Activated naive CD4-positive, alpha-beta T cell treated with anti-CD3 and anti-CD28 coated beads for 36 hours (primary cell): ENCODE measurements at places on chromosomes 6 and 20.

GRCh38 chr6:80098392-80098791 is 8.1 kb upstream of the BCKDHB start:
- no peaks in the 10 kb centered on the region for H3K27me3 ChIP-seq
- no peaks in the 10 kb centered on the region for H3K36me3 ChIP-seq
- H3K27ac ChIP-seq = no peak overlapping the region
- DNase-seq = no peak
- no peak overlapping the region for H3K4me3 ChIP-seq

DNA sequence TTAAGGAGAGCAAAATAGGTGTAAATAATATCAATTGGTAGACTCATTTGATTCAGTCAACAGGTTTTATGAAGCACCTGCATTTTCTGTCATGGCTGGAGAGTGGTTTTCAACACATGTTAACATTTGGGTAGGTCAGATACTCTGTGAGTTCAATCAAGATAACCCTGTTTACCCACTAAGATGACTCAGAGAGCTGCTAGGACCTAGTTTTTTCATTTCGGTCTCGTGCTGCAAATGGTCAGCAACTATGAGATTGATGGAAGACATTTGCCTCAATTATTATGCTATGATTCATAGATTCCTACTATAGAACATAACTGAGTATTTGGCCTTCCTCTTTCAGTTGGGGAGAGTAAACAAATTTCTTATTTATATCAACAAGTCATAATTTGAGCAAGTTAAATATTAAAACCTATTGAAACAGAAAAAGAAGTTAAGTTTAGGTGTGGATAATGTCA is 391.4 kb upstream of the CITED2 start:
- H3K4me1 ChIP-seq = peaks cover 9% of the 10 kb centered on the region
- no peaks in the 10 kb centered on the region for H3K36me3 ChIP-seq
- no peak for DNase-seq

- H3K27ac ChIP-seq = no peak overlapping the region
- no peaks in the 10 kb centered on the region for H3K27me3 ChIP-seq
- H3K36me3 ChIP-seq = no peaks in the 10 kb centered on the region
- no peaks in the 10 kb centered on the region for H3K4me1 ChIP-seq
- DNase-seq = no peak
Observed at GRCh38 chr20:42565235-42565995, 624.3 kb downstream of the PTPRT start.

GRCh38 chr6:35173044-35173426 is 31.9 kb upstream of the TCP11 start:
- H3K36me3 ChIP-seq = no peaks in the 10 kb centered on the region
- H3K4me1 ChIP-seq = no peaks in the 10 kb centered on the region
- H3K27me3 ChIP-seq = no peaks in the 10 kb centered on the region

GRCh38 chr6:122352981-122353664 is 46.3 kb upstream of the HSF2 start:
- no peak overlapping the region for H3K27ac ChIP-seq
- H3K4me1 ChIP-seq = no peaks in the 10 kb centered on the region
- no peak for DNase-seq
- peaks cover 6% of the 10 kb centered on the region for H3K27me3 ChIP-seq

DNA sequence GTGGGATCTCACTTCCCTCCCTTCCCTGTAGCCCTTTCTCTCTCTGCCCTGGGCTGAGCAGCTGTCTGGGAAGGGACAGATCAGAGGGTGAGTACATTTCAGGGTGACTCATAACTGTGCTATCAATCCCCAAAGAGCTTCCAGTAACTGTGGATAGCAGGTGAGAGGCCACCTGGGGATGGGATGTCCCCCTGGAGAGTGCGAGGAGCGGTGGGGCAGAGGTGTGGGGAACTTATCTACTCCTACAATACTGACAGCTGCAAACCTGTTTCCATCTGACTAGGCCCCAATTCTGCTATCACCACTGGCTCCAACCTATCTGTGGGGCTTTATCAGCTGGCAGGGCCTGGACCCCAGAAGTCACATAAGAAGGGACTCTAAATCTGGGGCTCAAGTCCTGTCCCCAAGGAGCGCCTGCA is 32.6 kb downstream of the KCNK5 start:
- peak; percentile 24 for DNase-seq
- peaks cover 26% of the 10 kb centered on the region for H3K36me3 ChIP-seq
- H3K4me3 ChIP-seq = no peak overlapping the region

DNA sequence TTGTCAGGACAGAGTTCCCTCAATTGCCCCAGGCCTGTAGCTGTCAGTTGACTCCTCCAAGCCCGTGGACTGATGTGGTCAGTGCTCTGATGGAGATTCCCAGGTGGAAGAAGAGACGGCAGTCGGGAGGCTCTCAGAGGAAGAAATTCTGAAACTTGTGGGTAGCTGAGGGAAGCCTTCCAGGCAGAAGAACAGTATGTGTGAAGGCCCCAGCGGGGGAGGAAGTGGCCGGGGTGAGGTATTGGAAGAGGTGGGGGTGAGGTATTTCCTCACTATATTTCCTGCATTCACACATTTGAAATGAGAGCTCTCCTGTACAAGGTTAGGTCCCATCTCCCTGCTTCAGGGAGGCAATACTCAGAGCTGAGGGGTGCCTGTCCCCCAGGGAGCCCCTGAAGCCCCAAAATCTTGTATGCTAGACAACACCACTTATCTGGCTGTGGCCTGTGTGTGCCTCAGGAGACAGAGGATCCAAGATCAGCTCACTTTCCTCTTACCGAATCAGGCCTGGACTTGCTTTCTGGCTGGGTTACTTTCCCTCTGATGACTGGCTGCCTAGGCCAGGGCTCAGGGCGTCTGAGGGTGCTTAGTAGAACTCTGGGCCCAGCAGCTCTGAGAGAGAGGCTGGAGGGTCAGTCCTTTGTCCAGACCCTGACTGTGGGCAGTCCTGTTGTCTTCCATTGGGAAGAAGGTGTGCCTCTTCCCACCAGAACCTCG is 49.3 kb upstream of the MYL9 start:
- H3K4me3 ChIP-seq = no peak overlapping the region
- H3K27ac ChIP-seq = peak overlapping the region; percentile 70
- peaks cover 28% of the 10 kb centered on the region for H3K4me1 ChIP-seq
- no peaks in the 10 kb centered on the region for H3K36me3 ChIP-seq

- H3K4me3 ChIP-seq = no peak overlapping the region
- no peak overlapping the region for H3K27ac ChIP-seq
- DNase-seq = no peak
- H3K36me3 ChIP-seq = no peaks in the 10 kb centered on the region
- peaks cover 2% of the 10 kb centered on the region for H3K27me3 ChIP-seq
- no peaks in the 10 kb centered on the region for H3K4me1 ChIP-seq
Observed at GRCh38 chr6:81575442-81575841, 177.0 kb downstream of the TENT5A start.

- peak overlapping the region; percentile 97 for H3K27ac ChIP-seq
- no peak for DNase-seq
- H3K36me3 ChIP-seq = peaks cover 3% of the 10 kb centered on the region
- peaks cover 36% of the 10 kb centered on the region for H3K4me1 ChIP-seq
- H3K4me3 ChIP-seq = peak overlapping the region; percentile 98
Observed at GRCh38 chr6:121335087-121336008, 1.1 kb upstream of the TBC1D32 start.

GRCh38 chr20:2751347-2751877 is 49.0 kb downstream of the CPXM1 start:
- no peak for DNase-seq
- H3K4me1 ChIP-seq = peaks cover 18% of the 10 kb centered on the region
- no peaks in the 10 kb centered on the region for H3K36me3 ChIP-seq

- no peaks in the 10 kb centered on the region for H3K4me1 ChIP-seq
- no peak for DNase-seq
- no peak overlapping the region for H3K27ac ChIP-seq
- no peak overlapping the region for H3K4me3 ChIP-seq
Observed at GRCh38 chr6:163338671-163339405, 75.7 kb upstream of the QKI start.

DNA sequence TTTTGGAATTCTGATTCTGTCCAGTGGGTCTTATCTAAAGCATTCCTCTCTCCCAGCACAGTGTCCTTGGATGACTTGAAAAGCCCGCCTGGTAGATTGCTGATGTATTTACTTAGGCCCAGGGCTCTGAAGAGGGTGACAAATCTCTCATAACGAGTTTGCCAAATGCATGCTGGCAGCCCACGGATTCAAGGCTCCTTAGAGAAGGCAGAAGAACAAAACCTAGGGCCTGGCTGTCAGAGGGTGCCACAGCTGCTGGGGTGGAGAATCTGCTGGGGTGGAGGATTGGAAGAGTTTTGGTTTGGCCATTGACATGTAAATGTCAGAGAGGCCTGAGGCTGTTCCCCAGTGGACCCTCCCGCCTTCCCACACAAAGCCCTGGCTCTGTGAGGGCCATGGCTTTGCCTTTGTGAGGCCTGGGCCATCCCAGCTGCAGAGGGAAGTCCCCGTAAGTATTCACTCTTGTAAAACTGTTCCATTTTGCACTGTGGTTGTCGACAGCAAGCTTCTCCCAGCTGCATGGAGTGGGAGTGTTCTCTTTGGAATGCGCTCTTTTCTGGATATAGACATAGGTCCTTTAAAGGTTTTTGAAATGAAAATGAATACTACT is 50.3 kb downstream of the ANKRD6 start:
- H3K4me1 ChIP-seq = no peaks in the 10 kb centered on the region
- no peak overlapping the region for H3K4me3 ChIP-seq
- H3K36me3 ChIP-seq = no peaks in the 10 kb centered on the region
- H3K27me3 ChIP-seq = no peaks in the 10 kb centered on the region

- no peaks in the 10 kb centered on the region for H3K27me3 ChIP-seq
- peaks cover 7% of the 10 kb centered on the region for H3K4me1 ChIP-seq
- peak; percentile 69 for DNase-seq
- no peaks in the 10 kb centered on the region for H3K36me3 ChIP-seq
- peak overlapping the region; percentile 12 for H3K4me3 ChIP-seq
Observed at GRCh38 chr6:137341681-137342195, 122.6 kb upstream of the IFNGR1 start.

DNA sequence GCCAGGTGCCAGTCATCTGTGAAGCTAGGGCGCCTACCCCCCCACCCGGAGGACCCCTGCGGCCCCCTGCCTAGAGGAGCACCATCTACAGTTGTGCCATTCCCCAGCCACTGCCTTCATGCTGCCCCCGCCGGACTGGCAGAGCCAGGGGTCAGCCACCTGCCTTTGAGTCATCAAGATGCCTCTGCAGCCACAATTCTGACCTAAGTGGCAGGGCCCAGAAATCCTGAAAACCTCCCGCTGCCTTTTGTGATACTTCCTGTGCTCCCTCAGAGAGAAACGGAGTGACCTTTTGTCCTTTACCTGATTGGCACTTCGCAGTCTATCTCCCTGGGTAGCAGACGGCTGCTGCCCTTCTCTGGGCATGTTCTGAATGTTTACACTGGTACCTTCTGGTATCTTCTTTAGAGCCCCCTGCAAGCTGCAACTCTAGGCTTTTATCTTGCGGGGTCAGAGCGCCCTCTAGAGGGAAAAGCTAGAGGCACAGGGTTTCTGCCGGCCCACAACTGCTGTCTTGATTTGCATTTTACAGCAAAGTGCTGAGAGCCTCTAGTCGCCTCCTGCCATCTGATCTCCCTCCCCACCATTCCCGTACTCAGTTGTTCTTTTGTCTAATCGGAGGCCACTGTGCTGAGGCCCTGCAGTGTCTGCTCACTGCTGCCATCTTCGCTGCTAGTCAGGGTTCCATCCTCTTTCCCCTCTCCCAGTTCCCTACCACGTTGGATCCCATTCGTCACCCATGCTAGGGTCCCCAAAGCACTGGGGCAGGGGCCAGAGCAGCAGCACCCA is 26.9 kb downstream of the SPATA2 start:
- peak overlapping the region; percentile 59 for H3K27ac ChIP-seq
- peaks cover 3% of the 10 kb centered on the region for H3K4me1 ChIP-seq
- DNase-seq = peak; percentile 68
- H3K27me3 ChIP-seq = no peaks in the 10 kb centered on the region
- no peak overlapping the region for H3K4me3 ChIP-seq
- peaks cover 9% of the 10 kb centered on the region for H3K36me3 ChIP-seq

- DNase-seq = no peak
- H3K27me3 ChIP-seq = no peaks in the 10 kb centered on the region
- H3K27ac ChIP-seq = peak overlapping the region; percentile 86
- H3K4me1 ChIP-seq = peaks cover 73% of the 10 kb centered on the region
Observed at GRCh38 chr20:62927128-62927705, 912 bp upstream of the DIDO1 start.

DNA sequence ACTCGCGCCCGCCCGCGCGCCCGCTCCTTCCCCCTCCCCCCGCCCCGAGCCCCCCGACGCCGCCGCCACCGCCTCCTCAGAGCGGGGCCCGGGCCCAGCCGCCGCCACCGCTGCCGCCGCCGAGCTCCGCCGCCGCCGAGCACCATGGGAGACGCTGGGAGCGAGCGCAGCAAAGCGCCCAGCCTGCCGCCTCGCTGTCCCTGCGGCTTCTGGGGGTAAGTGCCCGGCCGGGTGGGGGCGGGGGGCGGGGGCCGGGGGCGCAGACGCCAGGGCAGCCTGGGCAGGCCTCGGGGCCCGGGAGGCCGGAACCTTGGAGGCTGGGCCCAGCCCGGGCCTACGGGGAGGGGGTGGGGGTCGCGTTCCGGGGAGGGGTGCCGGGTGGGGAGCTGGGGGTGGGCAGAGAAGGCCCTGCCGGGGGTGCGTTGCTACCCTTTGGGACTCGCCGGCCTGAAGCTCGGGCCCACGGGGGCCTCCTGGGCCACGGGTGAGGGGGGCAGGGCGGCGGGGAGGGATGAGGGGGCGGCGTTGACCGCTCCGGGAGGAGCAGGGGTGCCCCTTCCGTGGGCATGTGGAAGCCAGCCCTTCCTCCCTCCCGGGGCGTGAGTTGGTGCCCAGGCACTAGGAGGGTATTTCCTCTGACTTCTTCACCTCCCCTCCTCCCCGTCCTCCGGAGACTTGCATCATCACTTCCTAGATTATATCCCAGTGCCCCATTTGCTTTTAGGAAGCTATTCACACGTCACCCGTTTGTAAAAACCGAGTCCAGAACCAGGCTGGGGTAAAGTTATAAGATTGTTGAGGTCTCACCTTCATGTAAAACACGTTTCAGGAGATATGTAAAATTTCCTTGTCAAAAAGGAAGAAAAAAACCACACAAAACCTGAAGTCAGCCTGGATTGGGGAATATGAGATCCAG is 533 bp downstream of the ZFAND3 start:
- DNase-seq = peak; percentile 66
- H3K27me3 ChIP-seq = no peaks in the 10 kb centered on the region
- peaks cover 3% of the 10 kb centered on the region for H3K36me3 ChIP-seq
- H3K4me1 ChIP-seq = peaks cover 59% of the 10 kb centered on the region
- peak overlapping the region; percentile 90 for H3K27ac ChIP-seq
- H3K4me3 ChIP-seq = peak overlapping the region; percentile 92

DNA sequence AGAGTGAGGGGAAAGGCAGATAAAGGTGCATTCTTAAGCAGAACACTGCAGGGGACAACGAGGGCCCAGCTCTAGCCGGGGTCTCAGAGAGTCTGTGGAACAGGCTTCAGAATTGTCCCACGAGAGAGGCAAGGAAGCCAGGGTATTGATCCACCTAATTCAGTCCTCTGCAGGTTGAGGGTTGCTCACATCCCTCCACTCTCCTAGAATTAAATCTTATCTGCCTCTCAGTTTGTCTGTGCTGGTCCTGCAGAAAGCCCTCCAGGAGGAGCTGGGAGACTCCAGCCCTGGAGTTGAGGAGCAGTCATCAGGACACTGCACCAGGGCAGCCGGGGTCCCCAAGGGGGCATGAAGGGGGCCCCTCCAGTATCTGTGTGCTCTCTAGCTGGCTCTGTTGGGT is 39.1 kb downstream of the SLC24A3 start:
- DNase-seq = no peak
- H3K36me3 ChIP-seq = no peaks in the 10 kb centered on the region
- H3K27me3 ChIP-seq = no peaks in the 10 kb centered on the region
- no peak overlapping the region for H3K4me3 ChIP-seq
- H3K27ac ChIP-seq = no peak overlapping the region
